H1 (cell line): ENCODE measurements at places on chromosomes 3 and 15. TPM values are rescaled to one million over a fixed set of nuclear protein-coding genes. Genes with fewer than 3 reads are reported as not detected.

GRCh38 chr3:43094381-43094780 is 11.5 kb downstream of the POMGNT2 start:
- DNase-seq = no peak

- DNase-seq = no peak
Observed at GRCh38 chr3:6723205-6723604, 137.7 kb upstream of the GRM7 start.

- no peak for DNase-seq
Observed at GRCh38 chr3:101988596-101988995, 139.3 kb downstream of the NFKBIZ start.

DNA sequence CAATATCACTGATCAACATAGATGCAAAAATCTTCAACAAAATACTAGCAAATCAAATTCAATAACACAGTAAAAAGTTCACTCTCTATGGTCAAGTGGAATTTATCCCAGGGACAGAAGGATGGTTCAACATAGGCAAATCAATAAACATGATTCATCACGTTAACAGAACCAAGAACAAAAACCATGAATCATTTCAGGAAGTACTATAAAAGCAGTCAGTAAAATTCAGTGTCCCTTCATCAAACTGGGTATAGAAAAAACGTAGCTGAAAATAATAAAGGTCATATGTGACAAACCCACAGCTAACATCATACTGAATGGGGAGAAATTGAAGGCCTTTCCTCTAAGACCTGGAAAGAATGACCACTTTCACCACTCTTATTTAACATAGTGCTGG is 172.1 kb downstream of the POLR2M start:
- DNase-seq = no peak

The IGSF10 gene
- polyA plus RNA-seq = 0.46 and 0.59 TPM in 2 replicates

The FGF7 gene
- not detected in 2 replicates for polyA plus RNA-seq
